HAP-1 (cell line): ENCODE measurements at places on chromosomes 1 and 21.

- DNase-seq = no peak
Observed at GRCh38 chr1:17189632-17189990, 15.3 kb upstream of the PADI1 start.

GRCh38 chr1:236354330-236355147 is 39.5 kb upstream of the EDARADD start:
- no peak for DNase-seq

DNA sequence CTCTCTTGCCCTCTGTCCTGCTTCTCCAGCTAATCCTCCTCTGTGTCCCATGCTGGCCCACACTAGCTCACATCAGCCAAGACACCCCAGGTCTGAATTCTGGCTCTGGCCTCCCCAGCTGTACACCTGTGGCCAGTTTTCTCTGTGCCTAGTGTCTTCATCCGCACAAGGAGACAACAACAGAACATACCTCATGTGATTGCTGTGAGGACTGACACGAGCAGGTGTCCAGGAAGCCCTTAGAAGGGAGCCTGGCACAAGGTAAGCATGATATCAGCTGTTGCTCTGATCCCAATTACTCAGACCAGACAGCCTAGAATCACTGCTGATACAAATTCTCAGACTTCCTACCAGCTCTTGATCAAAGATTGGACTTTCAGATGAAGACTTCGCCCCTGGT is 71.2 kb upstream of the GJB5 start:
- no peak for DNase-seq

GRCh38 chr1:212233321-212233720 is 51.9 kb upstream of the PPP2R5A start:
- DNase-seq = no peak

DNA sequence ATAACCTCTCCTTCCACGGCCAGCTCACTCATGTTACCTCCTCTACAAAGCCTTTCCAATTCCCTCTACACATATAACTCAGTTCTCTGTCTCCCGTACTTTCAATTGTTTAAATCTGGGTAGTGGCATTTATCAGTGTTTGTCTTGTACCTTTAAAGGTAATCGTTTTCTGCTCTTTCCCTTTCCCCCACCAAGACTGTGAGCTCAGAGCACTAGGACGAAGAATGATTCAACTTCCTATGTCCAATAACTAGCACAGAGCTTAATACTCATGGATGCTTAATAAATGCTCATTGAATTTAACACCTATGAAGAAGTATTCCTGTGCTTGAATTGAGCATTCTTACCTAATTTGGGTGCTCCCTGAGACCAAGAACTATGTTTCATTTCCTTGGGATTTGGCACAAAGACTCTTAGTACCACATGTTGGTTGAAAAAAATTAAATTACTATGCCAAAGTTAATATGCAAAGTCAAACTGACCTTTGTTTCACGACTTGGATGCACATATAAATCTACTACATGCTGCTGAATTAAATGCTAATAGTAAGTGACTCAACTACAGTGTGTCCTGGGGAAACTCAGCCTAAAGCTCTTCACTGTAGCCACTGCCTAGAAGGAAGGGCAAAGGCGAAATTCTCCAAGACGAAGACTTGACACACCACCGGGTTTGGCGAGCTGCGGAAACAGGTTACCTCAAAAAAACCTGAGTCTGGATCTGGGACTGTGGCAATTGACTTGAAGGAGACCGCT is 30.6 kb upstream of the C1orf185 start:
- DNase-seq = no peak

DNA sequence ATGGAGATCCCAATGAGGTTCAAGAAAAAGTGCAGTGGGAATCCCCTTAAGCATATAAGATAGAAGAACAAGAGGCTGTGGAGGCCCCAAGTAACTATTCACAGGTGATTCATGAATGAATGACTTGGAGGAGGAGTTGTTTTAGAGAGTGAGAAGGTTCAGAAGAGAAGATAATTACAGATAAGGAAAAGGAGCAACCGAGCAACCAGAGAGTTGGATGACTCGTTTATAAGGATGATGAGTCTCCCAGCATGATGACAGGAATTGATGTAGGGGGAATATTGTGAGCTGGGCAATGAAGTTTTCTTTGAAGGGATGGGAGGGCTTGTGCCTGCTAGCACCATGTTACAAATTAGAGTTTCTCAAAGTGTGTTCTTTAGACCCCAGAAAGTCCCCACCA is 9.8 kb downstream of the C8A start:
- no peak for DNase-seq

- DNase-seq = no peak
Observed at GRCh38 chr1:218772575-218772974, 401.1 kb upstream of the LYPLAL1 start.

DNA sequence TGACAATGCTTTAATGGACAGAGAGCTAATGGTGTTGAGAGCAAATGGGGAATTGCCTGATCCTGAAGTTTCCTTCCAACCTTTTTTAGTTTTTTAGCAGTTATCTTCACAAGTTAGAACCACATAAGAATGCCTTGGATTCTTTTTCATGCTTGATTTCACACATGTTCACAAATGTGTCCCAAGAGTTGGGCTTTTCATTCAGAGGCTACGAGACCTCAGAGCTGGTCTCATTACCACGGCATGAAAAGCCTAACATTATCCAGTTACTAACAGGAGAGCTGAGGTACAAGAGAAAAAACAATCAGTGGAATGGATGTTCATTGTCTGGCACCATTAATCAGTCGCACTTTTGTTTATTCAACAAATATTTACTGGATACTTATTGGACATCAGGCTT is 340.6 kb downstream of the ZNF326 start:
- DNase-seq = no peak

DNA sequence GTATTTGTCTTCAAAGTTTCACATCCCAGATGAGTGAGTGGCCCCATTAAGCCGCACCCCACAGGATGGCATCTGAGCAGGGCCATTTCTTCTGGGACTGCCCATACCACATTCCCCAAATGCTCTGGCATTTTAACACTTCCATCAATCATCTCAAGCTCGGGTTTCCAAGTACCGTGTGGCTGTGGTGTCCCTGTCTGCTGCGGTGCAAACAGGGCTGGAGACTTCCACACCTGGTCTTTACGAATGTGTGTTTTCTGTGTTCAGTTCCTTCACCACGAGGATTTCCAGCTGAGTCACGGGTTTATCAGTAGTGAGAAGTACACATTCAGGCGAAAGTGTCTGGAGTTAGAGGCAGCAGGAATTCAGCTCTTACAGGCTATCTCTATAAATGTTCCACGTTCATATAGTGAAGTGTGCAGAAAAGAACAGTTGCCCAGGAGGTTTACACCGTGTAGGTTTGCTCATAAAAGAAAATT is 195.2 kb downstream of the RHOU start:
- DNase-seq = no peak

- no peak for DNase-seq
Observed at GRCh38 chr1:83516369-83516768, 482.6 kb downstream of the TTLL7 start.

DNA sequence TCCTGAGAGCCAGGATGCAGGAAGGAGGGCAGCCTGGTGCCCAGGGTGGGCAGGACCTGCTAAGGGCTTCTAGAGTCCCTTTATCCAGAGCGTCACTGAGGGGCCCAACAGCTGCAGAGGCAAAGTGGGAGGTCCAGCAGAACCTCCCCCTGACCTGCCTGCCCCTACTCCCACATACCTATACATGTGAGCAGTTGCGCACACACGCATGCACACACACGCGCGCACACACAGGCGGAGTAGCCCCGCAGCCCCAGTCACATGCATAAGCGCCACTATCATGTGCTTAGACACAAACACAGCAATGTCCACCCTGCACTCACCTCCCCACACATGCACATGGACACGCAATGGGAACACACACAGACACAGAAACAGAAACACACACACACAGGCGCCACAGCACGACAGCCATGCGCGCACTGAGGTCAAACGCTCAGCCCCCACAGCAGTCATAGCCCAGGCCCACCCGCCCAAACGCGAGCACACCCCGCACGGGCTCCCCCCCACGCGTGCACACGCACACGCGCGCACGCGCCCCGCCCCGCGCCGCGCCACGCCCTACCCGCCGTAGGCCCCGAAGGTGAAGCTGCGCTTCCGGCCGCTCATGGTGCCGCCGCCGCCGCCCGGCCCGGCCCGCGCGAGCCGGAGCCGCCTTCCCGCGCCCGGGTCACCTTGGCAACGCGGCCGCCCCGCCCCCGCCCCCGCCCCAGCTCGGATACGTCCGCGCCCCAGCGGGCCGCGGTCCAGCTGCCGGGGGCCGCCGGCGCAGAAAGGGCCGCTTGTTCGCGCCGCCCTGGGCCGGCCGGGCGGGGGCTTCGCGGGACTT is 17.7 kb downstream of the RAP1GAP start:
- DNase-seq = peak; percentile 68

- DNase-seq = no peak
Observed at GRCh38 chr1:24890887-24891286, 39.2 kb downstream of the RUNX3 start.

DNA sequence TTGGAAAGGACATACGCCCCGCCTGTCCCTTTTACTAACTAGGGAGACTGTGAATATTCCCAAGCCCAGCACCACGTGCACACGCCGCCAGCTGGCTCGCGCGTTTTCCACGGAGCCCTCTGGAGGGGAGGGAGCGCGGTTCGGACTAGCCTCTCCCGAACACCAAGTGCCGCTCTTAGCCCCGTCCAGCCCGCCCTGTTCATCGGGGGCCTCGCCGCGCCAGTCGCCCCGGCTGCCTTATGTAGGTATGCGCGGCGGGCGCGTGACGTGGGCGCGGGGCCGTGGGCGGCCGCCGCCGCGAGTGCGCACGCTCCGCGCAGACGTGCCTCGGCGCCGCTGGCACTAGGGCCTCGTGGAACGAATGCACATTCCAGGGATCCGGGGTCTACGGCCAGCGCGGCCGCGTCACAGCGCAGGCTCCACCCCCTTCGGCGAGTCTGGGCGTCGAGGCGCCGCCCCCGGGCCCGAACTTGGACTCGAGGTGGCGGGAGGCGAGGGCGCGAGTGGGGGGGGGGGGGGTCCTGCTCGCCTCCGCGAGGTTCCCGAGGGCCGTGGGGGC is 767 bp upstream of the IRF2BP2 start:
- peak; percentile 82 for DNase-seq
